ENCODE measurements at places on chromosomes 6 and 20.

GRCh38 chr6:40907198-40907701 lies 131.8 kb downstream of the UNC5CL start:
- DNase-seq = no peak

- DNase-seq = no peak
These were observed 138.4 kb upstream of the STXBP5 start for GRCh38 chr6:147065786-147066185.

GRCh38 chr20:35318502-35319157 lies 26.4 kb upstream of the FAM83C start:
- peak; percentile 58 for DNase-seq

GRCh38 chr6:56807989-56808337 lies 146.9 kb upstream of the BEND6 start:
- DNase-seq = no peak

DNA sequence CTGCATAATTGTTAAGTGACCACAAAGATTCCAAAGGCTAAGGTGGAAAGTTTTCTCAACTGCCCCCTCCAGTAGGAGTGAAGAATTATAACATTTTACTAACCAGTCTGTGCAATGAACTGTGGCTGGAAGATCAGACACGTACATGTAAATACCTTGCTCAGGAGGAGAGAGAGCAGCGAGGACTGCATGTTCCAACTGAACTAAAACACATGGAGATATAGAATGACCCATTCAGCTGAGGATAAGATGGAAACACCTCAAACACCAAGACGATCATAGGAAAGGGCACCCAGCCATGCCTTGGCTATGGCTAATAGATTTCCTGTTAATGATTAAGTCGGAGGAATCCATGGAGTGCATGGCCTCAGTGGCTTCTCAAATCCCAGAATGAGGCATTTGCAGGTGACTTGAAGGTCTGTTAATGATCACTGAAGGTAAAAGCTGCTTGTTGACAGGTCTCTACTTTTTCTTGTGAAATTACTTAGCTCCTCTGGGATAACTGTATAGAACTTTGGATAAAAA lies 875.6 kb downstream of the TFAP2A start:
- no peak for DNase-seq

DNA sequence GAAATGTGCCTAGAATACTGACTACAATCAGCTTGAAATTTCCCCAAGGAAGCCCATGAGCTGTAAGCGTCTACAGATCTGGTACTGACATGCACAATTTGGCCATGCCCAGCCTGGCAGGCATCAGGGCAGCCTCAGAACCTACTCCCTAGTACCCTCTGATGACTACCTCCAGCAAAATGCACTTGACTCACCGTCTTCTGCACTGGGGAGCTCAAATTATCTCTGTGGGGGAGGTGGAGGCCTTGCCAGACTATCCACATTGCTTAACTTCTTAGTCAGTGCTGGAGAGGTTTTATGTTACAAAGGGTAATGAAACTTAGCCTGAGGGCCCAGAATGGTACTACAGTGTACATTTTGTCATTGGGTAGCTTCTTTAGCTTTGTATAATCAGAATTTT lies 126.0 kb upstream of the ADGRF1 start:
- no peak for DNase-seq

DNA sequence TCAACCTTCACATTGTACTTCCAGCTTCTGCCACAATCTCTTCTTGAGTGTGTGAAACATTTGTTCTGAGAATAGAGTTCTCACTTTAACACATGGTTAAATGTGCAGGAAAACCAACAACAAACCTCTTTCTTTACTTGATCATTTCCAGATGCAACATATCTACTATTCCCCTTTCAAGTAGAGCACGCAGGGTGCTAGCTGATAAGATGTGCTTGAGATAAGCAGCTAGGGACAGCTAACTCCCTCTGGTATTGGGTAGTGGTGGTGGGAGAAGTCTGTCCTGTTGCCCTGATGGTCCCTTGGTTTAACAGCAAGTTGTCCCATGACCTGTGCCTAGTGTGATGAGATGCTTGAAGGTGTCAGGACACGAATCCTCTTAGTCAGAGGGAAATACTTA lies 15.4 kb upstream of the HMGCLL1 start:
- DNase-seq = no peak

GRCh38 chr20:16270989-16271388 lies 302.3 kb downstream of the KIF16B start:
- no peak for DNase-seq

GRCh38 chr6:129264480-129265045 lies 381.6 kb downstream of the LAMA2 start:
- no peak for DNase-seq

- DNase-seq = peak; percentile 61
These were observed 159.5 kb downstream of the SOD2 start for GRCh38 chr6:159533568-159533967.

- no peak for DNase-seq
These were observed 40.7 kb downstream of the PYGB start for GRCh38 chr20:25288291-25289181.

DNA sequence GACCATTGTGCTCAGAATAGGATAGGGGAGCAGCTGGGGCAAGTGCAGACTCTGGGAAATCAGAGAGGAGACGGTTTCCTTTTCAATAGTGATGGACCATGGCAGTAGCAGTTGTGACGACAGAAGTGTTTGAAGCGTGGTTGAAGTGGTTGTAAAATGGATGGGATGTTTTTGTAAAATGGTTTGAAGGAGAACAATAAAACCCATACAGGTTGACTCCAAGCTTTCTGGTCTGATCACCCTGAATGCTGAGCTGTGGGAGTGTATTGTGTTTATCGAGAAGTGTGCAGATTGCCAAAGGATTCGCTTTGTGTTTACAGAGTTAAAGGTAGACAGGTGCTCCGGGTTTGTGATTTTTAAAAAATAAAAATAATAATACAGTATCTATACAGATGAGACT lies 255.2 kb upstream of the SULF2 start:
- DNase-seq = no peak

GRCh38 chr20:12093057-12093796 lies 175.5 kb downstream of the BTBD3 start:
- DNase-seq = peak; percentile 8

- DNase-seq = no peak
These were observed 48.4 kb downstream of the C6orf15 start for GRCh38 chr6:31063906-31064435.

DNA sequence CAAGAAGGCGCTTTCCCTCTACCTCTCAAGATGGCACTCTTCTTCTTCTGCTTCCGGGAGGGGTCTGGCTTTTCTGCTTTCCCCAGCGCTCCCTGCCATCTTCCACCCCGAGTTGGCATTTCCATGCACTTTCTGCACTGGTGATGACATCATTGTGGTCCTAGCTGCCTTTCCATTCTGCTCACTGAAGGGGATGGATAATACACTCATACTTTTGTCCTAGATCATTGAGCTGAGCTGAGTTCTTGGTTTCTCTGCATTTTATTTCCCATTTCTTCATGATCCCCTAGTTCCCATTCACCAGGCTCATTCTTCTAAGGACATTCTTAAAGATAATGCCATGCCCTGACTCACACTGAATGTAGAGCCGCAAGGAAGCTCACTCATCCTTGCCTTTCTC lies 96.7 kb downstream of the EDN1 start:
- no peak for DNase-seq

GRCh38 chr6:123770247-123770949 lies 33.3 kb upstream of the NKAIN2 start:
- DNase-seq = no peak

GRCh38 chr6:148525453-148525852 lies 182.8 kb downstream of the SASH1 start:
- DNase-seq = no peak

DNA sequence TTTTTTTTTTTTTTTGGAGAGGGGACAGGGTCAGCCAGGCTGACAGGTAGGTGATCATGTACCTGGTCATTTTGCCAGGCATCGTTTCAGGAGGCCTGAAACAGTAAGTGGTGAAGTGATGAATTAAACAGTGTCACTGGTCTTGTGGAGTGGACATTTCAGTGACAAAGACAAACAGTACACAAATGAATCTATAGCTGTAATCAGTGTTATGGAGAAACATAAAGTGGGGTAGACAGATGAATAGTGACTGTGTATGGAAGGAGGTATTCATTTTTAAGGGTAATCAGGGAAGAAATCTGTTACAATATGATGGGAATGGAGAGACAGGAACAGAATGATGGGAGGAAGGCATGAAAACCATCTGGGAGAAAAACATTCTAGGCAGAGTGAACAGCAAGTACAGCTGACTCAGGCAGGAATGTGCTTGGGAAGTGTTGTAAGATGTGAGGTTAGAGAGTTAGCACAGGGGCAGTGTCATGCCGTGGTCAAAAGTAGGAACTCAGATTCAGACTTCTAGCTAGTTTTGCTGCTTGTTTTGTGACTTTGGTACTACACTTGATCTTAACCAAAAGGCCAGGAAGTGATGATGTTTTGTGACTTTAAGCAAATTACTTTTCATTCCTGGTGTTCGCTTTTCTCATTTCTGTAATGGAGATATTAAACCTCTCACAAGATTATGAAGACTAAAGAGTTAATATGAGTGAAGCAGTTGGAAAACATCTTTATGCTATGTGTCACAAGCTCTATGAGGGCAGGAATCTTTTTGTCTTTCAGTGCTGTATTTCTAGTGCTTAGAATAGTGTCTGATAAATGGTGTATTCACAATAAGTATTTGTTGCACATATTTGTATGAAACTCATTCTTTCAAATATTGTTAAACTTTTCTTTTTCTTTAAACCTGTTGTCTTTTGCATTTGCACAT lies 43.4 kb downstream of the QKI start:
- no peak for DNase-seq

- DNase-seq = peak; percentile 48
These were observed at the start of gene COL11A2 for GRCh38 chr6:33192105-33192646. COL11A2 (minus strand) TSS chr6:33192467; CDS start chr6:33192240, 227 bp downstream.

DNA sequence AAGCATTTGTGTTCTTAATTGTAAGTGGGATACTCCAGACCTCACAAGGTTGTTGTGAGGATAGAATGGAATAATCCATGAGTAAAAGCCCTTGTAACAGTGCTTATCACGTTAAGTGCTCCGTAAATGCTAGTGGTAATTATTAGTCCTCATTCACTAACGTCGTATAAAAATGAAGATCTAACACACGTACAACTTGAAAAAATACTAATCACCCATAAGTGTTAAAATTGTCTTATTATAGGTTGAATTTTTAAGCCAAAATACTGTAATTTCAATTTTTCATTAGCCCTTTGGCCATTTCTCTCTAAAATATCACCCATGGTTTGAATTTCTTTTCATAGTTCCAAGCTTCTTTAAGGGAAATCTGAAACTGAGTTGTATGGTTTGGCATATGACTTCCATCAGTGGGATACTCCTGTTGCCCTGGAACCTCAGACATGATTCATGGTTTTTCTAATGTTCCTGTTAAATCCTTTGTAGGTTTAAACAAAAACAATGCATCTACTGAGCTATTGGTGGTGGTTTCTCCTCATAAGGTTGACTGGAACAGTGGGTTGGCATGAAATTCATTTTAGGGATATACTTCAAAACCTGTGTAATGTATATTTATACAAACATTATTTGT lies 19.1 kb downstream of the XRN2 start:
- DNase-seq = no peak

GRCh38 chr6:145135702-145136101 lies 599.6 kb downstream of the EPM2A start:
- no peak for DNase-seq

DNA sequence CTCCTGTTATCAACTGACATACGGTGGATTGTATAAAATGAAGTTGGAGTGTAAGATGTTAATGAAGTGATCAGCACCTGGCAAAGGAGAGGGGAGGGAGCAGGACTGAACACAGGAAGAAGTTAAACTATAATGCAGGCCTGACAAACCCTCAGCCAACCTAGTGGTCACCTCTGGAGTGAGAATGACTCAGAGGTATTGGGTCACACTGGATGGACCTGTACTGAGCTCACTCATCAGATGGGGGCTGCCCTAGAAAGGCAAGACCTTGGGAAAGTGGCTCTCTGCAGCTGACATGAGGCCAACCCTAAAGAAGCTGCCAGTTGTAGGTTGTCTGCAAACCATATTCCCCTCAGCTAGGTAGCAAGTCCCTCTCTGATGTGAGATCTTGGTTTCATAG lies 193.3 kb upstream of the HTR1E start:
- DNase-seq = no peak

GRCh38 chr6:5996714-5997419 lies 9.9 kb downstream of the NRN1 start:
- DNase-seq = peak; percentile 88

GRCh38 chr6:167690931-167691330 lies 135.8 kb upstream of the AFDN start:
- DNase-seq = no peak

DNA sequence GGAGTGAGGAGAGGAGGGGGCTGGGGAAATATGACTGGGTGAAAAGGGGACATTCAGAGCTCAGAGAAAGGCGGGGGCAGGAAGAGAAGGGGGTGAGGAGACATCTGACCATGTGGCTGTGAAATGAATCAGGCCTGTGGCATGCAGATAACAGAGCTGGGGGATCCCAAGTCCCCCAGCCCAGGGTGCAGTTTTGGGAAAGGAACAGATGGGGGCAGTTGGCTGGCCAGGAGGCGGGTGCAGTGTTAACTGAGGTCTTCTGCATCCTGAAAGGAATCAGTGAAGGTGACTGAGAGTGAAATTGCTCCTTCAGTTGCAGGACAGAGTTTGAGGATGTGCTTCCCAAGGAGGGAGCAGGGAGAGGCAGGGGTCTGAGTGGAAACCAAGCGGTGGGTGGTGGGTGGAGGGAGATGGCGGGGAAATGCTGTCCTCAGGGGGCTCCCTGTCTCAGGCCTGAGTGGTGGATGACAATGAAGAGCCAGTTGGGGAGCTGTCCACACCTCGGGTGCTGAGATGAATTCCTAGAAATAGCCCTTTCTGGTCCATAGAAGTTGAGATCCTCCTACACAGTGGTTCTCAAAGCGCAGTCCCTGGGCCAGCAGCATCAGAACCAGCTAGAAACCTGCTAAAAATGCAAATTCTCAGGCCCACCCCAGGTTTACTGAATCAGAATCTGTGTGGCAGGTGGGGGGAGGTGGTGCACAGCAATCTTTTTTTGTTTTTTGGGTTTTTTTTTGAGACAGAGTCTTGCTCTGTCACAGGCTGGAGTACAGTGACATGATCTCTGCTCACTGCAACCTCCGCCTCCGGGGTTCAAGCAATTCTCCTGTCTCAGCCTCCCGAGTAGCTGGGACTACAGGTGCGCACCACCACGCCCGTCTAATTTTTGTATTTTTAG lies 26.0 kb upstream of the CCDC167 start:
- peak; percentile 65 for DNase-seq

- DNase-seq = no peak
These were observed 627 bp upstream of the EIF6 start for GRCh38 chr20:35284992-35285805.

- no peak for DNase-seq
These were observed 63.4 kb downstream of the TXNDC5 start for GRCh38 chr6:7846966-7847818.

- DNase-seq = no peak
These were observed 50.2 kb downstream of the CEP162 start for GRCh38 chr6:84177241-84177640.
